ENCODE measurements at places on chromosomes 1 and 21.

GRCh38 chr1:85447006-85447943 is 17.7 kb downstream of the DDAH1 start:
- DNase-seq: no peak

- DNase-seq: no peak
Observed at GRCh38 chr1:61158591-61158990, 76.2 kb downstream of the NFIA start.

DNA sequence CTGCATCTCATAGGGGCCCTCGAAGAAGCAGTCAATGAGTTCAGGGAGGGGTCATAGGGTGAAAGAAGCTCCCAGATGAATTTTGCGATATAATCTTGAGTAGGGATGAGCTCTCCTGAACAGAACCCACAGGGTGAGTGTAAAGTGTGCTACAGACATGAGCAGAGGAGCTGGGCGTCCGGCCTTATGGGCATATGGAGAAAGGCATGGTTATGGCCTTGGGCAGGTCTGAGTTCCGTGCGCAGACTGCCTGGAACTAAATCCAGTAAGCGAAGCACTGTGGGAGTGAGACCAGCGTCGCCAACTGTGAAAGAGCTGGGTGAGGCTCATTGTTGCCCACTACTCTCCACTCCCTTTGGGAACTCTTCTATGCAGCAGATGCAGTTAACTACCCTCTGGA is 28.7 kb downstream of the NSL1 start:
- DNase-seq: no peak

- DNase-seq: no peak
Observed at GRCh38 chr1:5913078-5913845, 79.0 kb downstream of the NPHP4 start.

GRCh38 chr1:228332797-228333738 is 73.6 kb downstream of the TRIM11 start:
- peak; percentile 46 for DNase-seq

- DNase-seq: no peak
Observed at GRCh38 chr1:10682449-10683309, 113.8 kb downstream of the CASZ1 start.

DNA sequence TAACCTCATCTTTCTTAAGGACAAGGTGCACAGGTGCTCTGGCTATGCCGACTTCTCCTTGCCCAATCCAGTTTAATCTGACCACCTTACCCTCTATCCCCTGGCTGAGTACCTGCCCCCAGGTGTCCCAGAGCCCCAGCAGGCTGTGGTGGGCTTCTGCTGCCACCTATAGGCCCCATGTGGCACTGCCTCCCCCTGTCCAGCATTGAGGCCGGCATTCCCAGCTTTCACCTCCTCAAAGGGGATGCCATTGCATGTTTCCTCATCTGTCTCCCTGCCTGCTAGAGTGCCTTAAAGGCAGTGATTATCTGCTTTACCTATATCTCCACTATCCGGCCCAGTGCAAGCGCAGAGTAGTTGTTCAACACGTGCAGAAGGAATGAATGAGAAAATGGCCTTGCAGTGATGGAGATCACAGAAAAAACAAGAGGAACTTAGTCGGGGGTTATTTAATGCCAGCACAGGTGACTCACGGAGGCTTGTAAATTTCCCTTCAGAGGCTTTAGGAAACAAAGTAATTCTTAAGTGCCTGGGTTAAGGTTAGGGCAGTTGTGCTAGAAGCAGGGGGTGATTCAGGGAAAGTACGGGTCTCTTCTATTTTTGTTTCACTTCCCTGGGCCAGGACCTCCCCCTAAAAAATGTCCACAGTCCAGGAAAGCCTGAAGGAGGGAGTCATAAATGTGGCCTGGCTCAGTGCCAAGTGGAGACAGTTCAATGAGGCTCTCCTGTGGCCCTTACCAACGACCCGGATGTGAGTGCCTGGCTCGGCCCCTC is 131.8 kb upstream of the NGF start:
- no peak for DNase-seq

- DNase-seq: no peak
Observed at GRCh38 chr1:220999872-221000863, 120.9 kb downstream of the HLX start.
